Sigmoid colon (tissue), 7 donors: ENCODE measurements at places on chromosomes 12 and 14. TPM values are rescaled to one million over a fixed set of nuclear protein-coding genes. Genes with fewer than 3 reads are reported as not detected.

The DDX11 gene
- total RNA-seq: 3.6 TPM

The RASSF9 gene
- total RNA-seq: 2.7 TPM

DNA sequence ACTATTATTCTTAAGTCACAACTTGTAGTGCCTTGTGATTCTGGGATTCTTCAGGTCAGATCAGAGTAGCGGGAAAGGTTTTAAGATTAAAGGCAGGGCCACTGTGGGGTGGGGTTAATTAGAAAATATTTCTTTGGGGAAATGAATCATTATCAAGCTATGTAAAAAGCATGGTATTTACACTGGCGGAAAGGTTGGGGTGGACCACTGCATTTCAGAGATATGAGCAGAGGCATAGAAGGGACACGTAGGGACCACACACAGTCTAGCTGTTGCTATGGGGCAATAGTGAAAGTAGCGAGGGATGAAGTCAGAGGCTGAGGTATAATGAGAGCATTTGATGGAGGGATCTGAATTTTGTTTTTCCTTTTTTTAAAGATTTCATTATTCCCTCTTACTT is 31.7 kb upstream of the KCNH3 start:
- H3K27me3 ChIP-seq: no peaks in the 10 kb centered on the region
- no peak overlapping the region for H3K27ac ChIP-seq
- H3K4me3 ChIP-seq: no peak overlapping the region

GRCh38 chr14:74502236-74503019 is 8.9 kb downstream of the ISCA2 start:
- H3K4me1 ChIP-seq: no peaks in the 10 kb centered on the region
- H3K36me3 ChIP-seq: no peaks in the 10 kb centered on the region
- no peak for DNase-seq
- H3K4me3 ChIP-seq: no peak overlapping the region
- H3K27me3 ChIP-seq: no peaks in the 10 kb centered on the region

- peaks cover 18% of the 10 kb centered on the region for H3K27me3 ChIP-seq
- no peak for DNase-seq
- H3K4me1 ChIP-seq: no peaks in the 10 kb centered on the region
- no peak overlapping the region for H3K4me3 ChIP-seq
These were observed 1.8 kb downstream of the TBC1D30 start for GRCh38 chr12:64826234-64826633.
